Mesendoderm (in vitro differentiated cells): ENCODE measurements at places on chromosomes 2 and 18.

GRCh38 chr18:73006331-73006730 lies 138.5 kb upstream of the NETO1 start:
- DNase-seq = no peak

DNA sequence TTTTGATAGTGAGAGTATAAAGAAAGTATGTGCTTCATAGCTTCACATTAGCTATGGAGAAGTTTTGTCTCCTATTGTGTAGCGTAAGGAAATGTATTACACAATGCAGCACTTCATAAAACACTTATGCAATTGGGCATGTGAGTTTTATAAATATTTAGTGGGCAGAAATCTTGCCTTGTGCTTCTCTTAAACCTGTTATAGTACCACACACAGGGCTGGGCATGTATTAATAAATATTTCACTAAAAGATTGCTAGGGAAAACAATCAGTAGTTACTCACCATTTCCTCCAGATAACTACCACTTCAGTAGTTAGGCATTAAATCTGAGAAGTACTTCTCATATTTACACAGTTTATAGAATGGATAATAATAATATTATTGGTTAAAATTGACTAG lies 1080.8 kb upstream of the PIK3C3 start:
- no peak for DNase-seq

DNA sequence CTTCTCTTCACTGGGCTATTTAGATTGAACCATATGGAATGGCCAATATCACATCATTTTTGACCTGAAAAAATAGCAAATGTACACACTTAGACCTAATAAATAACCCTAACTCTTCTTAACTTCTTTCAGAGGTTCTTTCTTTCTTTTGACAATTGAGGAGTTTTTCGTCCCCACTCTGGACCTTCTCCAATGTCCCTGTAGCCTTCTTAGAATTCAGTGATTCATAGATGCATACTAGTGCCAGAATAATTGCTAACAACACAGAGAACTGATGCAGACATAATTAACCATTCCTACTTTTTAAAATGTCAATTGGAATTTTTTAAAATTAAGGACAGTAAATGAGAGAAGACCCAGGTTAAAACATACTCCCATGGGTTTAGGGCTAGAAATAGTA lies 20.0 kb downstream of the DAPL1 start:
- no peak for DNase-seq

GRCh38 chr2:41791523-41791922 lies 256.3 kb upstream of the PKDCC start:
- DNase-seq = peak; percentile 48

- peak; percentile 44 for DNase-seq
These were observed 504 bp downstream of the ASAP2 start for GRCh38 chr2:9206991-9207640.

- no peak for DNase-seq
These were observed 13.6 kb upstream of the APCDD1 start for GRCh38 chr18:10440884-10441283.
